Fibroblast of skin of right biceps (primary cell): ENCODE measurements at places on chromosomes 1 and 21.

GRCh38 chr1:234976861-234977680 lies 151.6 kb downstream of the TOMM20 start:
- DNase-seq = peak; percentile 47

DNA sequence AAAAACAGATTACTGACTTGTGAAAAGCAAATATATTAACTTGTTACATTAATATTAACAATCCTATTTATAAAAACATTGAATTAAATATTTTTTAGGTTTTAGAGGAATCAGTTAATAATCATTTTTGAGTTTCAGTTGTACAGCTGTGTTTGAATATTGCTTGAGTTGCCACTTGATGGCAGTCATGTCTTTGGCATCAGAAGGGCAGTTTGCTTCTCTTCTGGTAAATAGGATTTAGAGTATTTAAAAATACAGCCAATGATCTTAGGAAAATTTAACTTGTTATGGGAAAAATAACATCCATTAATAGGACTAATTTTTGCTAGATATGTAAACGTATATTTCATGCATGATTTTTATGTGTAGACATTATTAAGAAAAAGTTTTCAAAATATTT lies 234.1 kb downstream of the NCAM2 start:
- DNase-seq = peak; percentile 48

- peak; percentile 86 for DNase-seq
Measured at GRCh38 chr1:61337981-61338848, 255.9 kb downstream of the NFIA start.

- no peak for DNase-seq
Measured at GRCh38 chr1:201718346-201719202, 110.4 kb upstream of the IPO9 start.

- no peak for DNase-seq
Measured at GRCh38 chr21:44702111-44702972, 5.4 kb downstream of the KRTAP10-12 start.

GRCh38 chr1:110130113-110130591 lies 17.9 kb downstream of the UBL4B start:
- no peak for DNase-seq

DNA sequence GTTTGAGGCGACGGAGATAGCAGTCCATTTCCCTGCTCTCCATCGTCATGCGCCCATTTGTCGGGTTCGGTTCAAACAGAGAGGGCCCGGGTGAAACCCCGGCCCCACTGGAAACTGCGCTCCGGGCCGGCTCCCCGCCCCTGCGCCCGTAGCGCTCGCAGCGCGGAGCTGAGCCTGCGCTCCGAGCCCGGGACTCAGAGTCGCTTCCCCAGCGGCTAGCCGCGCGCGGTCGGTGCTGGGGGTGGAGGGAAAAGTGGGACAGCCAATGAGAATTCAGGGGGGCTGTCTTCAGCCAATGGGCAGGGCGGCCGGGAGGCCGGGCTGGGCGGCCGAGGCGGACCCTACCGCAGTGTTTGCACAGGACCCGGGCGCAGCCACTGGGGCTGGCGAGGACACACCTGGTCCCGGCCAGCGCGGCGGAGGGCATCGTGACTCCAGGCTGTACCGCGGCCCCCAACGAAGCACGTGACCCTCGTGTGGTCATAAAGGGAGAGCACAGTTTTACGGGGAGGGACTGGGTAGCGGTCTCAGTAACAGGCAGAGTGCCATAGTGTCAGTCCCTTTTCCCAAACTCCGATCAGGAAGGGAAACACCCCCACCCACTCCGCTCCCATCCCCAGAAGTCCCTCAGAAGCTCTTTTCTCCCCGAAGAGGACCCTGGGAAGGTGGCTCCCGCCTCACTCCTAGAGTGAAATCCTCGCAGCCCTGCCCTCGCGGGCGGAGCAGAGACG lies at the start of gene INKA2:
Gene INKA2, minus strand, starts transcription at position 202 of the 731 bp plus-strand sequence. Its CDS starts 153 bp downstream, at position 49.
- DNase-seq = peak; percentile 87

- DNase-seq = no peak
Measured at GRCh38 chr1:166353213-166353612, 186.4 kb upstream of the FAM78B start.

DNA sequence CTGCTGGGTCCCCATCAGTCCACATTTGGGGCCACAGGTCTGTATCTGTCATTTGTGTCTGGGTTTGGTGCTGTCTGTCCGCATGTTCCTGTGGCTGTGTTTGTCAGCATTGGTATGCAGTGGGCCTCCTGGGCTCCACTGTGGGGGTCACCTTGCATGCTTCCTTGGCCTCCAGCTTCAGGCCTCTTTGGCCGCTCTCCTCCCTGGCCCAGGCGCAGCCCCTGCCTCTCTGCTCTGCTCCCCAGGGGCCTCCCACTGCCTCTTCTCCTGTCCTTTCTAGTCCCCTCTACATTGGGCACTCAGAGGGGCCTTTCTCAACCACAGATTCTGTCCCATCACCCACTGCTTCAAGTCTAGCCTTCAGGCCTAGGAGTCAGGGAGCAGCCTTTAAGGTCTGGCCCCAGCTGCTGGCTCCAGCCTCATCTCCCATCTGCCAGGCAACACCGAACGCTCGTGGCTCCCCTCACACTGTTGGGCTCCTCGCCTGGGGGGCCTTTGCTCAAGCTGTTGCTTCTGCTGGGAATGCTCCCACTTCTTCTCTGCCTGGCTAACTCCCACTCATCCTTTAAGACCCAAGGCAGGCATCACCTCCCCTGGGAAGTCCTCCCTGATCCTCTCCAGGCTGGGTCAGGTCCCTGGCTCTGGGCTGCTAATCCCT lies 14.6 kb downstream of the ZNF362 start:
- DNase-seq = no peak

GRCh38 chr21:38244885-38245869 lies 11.6 kb upstream of the KCNJ15 start:
- peak; percentile 99 for DNase-seq

DNA sequence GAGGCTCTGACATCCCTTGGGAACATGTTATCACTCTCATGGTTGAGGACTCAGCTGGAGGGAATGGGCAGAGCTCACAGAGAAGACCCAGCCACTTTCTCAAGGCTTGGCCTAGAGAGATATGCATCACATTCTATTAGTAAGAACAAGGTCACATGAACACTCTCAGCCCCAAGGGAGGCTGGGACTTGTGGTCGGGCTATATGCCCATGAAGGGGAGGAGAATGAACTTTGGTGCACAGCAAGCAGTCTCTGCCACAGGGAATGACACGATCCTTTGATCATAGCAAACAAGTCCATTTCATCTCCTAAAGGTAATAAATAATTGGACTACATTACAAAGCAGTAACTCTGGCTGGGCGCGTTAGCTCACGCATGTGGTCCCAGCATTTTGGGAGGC lies 105.7 kb downstream of the SYF2 start:
- DNase-seq = peak; percentile 25

DNA sequence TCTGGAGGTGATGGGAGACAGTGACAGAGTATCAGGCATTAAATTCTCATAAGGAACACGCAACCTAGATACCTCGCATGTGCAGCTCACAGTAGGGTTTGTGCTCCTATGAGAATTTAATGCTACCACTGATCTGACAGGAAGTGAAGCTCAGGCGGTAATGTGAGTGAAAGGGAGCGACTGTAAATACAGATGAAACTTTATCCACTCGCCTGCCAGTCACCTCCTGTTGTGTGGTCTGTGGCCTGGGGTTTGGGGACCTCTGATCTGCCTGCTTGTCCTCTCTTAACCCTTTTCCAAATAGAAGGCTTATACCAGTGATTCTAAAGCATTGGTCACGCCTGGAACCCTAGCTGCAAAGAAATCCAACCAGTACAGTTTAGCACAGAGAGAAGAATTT lies 15.3 kb downstream of the GABPA start:
- DNase-seq = no peak

- peak; percentile 22 for DNase-seq
Measured at GRCh38 chr1:109498161-109498801, 4.4 kb downstream of the CYB561D1 start.

- no peak for DNase-seq
Measured at GRCh38 chr1:209822706-209823105, 5.1 kb upstream of the UTP25 start.

GRCh38 chr1:27071049-27071416 lies 58.4 kb upstream of the TENT5B start:
- peak; percentile 8 for DNase-seq

DNA sequence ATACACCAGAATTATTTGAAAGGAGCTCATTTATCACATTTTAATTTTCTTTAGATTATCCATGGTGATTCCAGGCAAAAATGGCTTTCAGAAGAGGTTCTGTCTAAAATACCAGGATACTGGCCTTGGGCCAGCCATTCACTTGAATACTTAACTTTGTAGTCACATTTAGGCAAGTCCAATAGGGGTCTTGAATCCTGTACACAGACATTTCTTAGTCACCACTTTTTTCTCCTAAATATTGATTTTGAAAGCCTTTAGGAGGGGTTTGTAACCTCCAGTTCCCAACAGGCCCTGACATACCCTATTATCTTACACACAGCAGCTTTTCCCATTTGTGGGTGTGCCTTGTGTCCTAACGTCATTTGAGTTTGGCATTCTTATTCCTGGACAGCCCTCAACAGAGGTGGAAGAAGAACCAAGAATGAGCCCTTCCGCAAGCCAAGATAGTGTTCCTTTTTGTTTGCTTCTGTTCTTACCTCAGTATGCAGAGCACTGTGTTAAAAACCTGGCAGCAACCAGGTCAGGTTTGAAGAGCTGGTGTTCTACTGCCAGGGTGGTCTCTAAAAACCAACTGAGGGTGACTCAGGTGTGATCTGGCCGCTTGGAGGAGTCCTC lies 19.5 kb downstream of the MAP3K7CL start:
- peak; percentile 85 for DNase-seq

- peak; percentile 54 for DNase-seq
Measured at GRCh38 chr1:178639326-178639725, 85.7 kb upstream of the RALGPS2 start.

DNA sequence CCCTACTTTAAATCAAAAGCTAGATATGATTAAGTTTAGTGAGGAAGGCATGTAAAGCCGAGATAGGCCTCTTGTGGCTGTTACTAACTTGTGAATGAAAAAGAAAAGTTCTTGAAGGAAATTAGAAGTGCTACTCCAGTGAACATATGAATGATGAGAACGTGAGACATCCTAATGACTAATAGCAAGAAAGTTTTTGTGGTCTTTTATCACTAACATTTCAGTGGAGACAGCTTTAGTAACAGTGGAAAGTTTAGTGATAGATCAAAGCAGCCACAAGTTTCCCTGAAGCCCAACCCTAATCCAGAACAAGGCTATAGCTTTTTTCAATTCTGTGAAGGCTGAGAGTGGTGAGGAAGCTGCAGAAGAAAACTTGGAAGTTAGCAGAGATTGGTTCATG lies 73.6 kb upstream of the LRRC8B start:
- DNase-seq = peak; percentile 71

- DNase-seq = no peak
Measured at GRCh38 chr1:147287133-147287865, 44.8 kb downstream of the CHD1L start.

- peak; percentile 41 for DNase-seq
Measured at GRCh38 chr1:12406211-12407021, 176.6 kb downstream of the VPS13D start.

DNA sequence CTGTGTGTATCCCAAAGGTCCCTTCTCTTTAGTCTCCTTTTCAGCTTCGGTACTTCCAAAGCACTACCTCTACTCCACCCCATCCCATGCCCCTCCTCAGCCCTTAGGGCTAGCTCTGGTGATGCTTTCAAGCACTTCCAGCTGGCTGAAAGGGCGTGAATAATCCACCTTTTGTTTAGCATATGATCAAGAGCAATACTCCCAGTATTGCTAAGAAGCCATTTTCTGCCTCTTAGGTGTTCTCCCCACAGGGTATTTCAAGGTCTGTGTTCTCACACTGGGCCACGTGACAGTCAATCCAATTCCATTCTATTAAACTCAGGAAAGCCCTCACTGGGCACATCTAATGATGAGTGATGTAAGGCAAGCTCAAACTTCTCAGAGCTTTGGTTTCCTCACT lies 298.5 kb upstream of the PROX1 start:
- DNase-seq = no peak

DNA sequence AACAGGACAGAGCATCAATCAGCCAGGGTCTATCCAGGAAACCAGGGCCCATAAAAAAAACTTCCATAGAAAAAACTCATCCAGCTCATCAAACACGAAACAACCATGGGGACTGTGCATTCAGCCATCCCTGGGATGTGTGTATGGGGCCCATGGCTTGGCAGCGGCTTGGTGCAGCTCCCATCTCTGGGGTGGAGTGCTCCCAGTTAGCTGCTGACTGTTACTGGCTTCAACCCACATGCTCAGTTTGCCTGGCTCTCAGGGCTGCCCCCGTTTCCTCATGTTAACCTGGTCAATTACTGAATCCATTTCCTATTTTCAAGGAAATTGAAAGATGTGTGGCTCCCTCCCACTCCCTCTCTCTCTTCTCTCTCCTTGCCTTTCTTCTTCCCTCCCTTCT lies 37.3 kb upstream of the STUM start:
- DNase-seq = no peak

DNA sequence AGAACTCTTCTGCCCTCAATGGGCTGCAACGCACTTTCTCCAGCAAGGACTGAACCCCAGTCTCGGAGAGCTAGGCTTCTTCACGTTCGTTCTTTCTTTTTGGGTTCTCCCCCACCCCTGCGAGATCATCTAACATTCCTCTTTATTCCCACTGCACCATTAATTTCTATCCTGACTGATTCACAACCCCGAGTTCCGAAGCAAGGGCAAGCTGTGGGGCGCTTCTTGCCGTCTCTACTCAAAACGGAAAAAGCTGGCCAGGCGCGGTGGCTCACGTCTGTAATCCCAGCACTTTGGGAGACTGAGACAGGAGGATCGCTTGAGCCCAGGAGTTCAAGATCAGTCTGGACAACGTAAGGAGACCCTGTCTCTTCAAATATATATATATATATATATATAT lies 37.4 kb upstream of the BTG2 start:
- no peak for DNase-seq

DNA sequence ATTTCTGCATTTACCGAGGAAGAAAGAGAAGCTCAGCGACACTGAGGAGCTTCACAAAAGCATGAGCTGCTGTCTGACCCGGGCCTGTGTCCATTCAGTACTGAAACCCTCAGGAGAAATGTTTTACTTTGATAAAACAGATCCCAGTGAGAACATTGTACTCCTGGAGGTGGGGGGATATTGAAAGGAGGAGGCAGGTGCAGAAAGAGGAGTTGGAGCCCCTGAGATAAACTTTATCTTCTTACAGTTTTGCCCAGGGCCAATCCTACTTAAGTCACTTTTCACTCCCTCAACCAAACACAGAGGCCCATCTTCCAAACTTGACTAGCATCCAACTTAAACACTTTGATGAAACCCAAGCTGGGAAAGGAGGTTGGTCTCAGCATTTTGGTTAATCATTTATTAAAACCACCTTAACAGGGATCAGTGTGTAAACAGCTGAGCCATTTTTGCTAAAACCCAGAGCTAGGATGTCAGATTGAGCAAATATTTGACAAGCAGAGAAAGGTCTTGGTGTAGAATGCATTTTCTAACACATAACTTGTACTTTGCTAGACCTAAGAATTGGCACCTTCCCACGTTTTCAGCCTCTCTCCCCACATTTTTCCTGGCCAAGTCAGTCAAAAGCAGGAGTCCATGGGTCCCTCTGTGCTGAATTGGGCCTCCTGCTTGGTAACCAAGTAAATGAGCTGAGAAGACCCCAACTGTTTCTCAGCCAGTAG lies 32.5 kb upstream of the SARS1 start:
- peak; percentile 39 for DNase-seq

DNA sequence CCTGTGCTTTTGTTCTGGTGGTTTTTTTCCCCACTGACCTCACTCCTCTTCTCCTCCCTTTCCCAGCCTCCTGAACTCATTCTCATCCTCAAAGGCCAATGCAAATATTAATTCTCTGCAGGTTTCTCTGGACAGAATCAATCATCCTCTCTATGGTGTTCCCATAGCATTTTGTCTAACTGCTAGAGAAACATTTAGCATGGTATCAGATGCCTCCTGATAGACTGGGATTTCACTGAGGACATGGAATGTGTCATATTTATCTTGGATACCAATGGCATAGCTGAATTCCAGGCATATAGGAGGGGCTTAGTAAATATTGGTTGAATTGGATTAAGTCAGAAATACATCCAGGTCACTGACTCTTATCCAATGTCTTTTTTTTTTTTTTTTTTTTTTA lies 46.1 kb upstream of the SRP9 start:
- DNase-seq = peak; percentile 26
